Dermis microvascular lymphatic vessel endothelial cell (primary cell): ENCODE measurements at places on chromosomes 11 and 22.

DNA sequence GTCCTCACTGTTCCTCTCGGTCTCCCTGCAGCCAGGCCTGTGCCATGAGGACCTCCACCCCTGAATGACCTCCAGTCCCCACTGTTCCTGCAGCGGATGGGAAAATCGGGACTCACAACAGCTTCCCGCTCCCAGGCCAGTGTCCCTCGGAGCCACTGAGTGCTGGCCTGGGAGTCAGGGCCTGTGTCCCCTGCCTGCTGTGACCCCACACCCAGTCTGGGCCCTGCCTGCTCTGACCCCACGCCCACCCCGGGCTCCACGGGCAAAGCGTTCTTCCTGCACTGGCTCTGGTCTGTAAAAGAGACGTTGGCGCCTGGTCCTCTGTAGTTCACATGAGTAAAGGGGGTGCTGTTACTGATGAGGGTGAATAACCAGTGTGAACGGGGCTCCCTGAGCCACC lies 73.0 kb upstream of the SHISAL1 start:
- DNase-seq, result no peak

DNA sequence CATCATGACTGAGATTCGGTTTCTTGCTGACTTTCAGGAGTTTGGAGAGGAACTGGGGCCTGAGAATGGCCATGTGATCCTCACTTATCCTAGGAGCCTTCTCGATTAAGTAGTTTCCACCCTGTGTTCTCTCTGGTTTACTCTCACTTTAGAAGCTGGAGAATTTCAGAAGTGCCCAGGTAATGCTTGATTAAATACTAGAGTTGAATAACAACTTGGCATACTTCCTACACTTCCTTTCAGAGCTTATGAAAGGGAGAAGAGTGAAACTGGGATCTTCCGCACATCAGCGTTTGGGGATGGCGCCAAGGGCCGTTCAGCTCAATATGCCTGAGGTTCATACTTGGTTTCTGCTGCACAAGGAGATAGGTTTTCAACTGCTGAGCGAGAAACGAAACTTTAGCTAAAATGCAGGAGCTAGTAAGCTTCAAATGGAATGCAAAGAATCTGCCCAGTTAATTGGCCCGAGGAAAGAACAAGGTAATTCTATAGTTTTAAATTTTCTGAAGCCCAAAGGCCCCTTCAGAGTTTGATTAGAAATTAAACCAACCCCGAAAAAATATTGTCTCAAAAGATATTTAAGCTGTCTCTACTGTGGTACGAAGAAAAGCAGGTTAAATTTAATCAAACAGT lies 823 bp upstream of the MUC15 start:
- DNase-seq, result no peak

DNA sequence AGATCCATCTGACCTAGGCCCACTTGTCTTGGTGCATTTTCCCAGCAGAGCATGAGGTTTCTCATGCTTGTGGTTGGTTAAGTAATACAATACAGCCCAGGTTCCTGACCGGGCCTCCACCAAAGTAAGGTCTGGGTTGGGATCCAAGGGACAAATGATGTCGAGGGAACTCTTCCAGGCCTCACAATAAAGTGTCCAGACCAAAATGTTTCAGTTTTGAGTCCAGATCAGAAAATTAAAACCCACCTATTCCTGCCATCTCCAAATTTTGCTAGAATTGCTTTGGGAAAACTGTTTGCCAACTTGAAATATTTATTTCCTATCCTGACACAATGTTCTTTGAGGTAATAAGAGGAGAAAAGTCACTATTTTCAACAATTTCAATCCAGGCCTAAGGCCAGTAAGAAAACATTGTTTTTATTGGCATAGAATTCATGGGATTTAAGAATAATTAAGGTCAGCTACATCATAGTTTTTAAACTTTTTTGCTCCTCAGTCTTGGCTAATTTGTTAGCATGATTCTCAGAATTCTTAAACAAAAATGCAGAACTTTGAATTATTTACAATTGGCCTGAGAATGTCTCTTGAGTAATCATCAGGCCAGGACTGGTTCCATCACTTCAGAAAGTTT lies 51.4 kb downstream of the ME3 start:
- no peak for DNase-seq

GRCh38 chr11:6443269-6444003 lies 2.6 kb upstream of the HPX start:
- peak; percentile 60 for DNase-seq

DNA sequence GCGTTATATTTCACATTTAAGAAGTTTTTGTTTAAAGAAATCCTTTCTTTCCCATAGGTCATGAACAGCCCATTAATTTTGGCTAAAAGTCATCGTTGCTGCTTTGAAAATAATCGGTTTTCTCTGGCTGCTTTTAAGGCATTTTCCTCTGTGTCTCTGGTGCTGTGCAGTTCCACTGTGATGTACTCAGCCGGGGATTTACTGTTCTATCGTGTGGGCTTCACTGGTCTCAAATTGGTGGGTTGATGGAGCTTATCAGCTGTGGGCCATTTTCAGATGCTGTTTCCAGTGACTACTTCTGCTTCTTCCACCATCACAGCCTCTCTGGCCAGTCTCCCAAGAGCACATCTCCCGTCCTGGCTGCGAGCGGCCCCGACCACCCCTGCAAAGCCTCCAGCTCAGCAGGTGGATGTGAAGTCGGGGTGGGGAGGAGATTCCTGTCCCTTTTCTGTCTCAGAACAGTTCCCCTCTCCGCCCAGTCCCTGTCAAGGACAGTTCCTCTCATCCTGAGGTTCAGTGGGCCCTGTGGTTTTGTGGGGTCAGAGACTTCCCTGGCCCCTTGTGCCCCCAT lies 20.3 kb downstream of the IFITM10 start:
- no peak for DNase-seq

DNA sequence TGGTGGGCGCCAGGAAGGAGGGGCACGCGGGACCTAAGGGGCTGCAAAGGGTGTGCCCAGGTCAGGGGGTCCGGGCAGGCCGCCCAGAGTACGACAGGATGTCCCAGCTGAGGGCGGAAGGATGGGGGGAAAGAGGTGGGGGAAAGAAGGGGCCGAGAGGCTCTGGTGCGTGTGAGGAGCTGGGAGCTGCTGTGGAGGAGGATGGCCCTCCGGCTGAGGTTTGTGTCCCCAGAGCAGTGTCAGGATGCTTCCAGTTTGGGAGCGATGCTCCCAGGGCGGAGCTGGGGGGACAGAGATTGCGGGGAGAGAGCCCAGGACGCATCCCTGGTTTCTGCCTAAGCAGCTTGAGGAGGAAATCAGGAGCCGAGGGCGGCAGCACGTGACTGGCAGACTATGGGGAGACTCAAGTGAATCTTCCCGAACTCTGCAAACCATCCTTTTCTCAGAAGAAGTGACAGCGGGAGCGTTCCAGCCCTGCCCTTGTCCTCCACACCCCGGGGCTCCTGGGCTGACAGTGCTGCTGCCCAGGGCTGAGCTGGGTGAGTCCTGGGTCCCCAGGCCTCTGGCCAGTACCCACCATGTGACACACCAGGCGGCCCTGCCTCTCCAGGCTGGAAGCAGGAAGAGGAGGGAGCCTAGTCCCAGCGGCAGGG lies 19.7 kb upstream of the TTLL12 start:
- no peak for DNase-seq

DNA sequence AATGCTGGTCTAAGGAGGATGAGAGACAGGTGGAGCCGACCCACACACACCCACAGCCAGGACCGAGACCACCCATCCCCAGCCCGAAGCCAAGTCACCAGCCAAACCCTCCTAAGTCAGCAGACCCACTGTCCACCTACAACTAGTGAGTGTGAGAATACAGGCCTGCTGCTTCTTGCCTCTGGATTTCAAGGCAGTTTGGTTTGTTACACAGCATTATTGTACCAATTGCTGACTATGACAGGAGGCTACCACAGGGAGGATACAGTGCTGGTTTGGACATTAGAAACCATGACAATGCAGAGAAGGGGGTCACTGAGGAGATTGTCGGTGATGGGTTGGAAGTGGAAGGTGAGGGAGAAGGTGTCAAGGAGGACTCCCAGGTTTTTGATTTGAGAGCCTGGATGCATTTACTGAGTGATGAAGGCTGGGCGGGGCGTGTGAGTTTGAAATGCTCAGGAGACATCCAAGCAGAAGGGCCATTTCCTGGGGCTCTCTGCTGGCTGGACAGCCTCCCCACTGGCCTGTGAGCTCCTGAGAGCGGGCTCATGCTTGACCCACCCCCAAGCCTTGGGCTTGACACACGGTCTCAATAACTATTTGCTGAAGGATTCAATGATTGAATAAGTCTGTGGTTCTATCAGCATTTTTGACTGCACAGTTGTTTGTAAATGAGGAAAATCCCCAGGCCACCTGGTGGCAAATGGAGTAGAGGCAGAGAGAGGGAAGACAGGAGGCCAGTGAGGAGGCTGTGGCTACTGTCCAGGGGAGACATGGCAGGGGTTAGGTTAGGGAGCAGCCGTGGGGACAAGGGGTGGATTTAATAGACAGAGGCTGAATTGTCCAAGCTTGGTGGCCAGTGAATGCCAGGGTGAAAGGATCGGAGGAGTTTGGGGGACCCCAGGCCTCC lies 9.4 kb upstream of the SSTR3 start:
- no peak for DNase-seq

DNA sequence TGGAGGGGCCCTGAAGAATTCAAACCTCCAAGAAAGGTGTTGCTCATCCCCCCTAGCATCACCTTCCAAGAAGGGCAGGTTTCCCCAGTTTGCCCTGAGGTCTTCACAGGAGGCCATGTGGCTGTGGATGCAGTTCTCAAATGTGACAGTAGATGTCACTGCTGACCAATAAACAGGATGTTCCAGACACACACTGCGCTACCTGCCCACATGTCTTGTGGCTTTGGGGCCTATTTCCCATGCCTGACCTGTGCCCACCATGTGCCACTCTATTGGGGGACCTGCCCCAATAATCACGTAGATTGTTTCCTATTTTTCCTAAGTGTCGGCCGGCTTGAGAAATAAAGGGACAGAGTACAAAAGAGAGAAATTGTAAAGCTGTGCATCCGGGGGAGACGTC lies 4.5 kb downstream of the GSTT2 start:
- DNase-seq, result no peak

DNA sequence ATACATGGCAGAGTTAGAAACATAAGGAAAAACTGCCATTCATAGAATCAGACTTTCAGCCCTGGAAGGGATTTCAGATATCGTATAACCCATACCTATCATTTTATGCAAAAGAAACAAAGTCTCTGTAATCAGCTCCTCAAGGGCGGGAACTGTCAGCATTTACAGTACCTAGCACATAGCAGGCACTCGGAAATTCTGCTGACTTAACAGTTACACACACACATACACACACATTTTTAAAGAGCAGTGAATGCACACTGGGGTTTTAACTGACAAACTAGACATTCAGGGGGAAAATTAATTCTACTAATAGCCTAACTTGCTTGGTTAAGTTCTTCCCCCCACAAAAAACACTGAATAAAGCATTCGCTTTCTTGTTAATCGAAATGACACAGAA lies 8.7 kb downstream of the GNG3 start:
- DNase-seq, result no peak

DNA sequence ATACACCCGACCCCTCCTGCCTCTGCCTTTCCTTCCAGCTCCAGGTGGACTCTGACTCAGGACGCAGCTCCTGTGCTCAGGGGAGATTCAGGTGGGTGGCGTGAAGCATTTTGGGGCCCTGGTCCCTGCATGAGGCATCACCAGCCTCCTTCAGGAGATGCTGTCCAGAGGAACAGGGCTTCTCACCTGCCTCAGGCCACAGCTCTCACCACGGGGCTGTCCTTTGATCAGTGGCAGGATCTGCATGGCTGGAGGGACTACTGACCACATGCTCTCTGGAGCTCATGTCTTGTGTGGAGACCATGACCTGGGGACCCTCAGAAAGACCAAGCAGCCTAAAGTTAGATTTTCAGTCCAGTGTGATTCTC lies 58.8 kb downstream of the GGTLC2 start:
- DNase-seq, result no peak
